ENCODE measurements at places on chromosomes 2 and 18.
A peak's percentile ranks its signal among the peaks of the same experiment; 100 is the strongest.

- DNase-seq, result no peak
Measured at GRCh38 chr2:130831356-130831755, 5.4 kb upstream of the ARHGEF4 start.

- DNase-seq, result peak; percentile 22
Measured at GRCh38 chr2:211157211-211157610, 600.8 kb downstream of the CPS1 start.

DNA sequence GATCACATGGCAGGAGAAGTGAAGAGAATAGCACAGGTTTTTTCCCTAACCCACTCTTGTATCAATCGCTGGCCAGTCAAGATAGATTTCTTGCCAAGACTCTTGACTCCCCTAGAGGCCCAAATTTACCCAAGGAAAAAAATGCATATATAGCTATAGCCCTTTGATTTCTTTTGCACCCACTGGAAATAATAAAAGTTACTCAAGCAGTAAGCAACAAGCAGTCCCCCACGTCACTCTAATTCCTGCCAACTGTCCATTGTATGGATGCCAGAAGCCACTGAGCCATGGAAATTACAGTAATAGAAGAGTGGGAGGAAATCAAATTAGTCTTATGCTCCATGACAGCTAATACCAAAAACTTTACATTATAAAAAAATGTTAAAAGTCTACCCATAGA lies 125.3 kb upstream of the SLC39A10 start:
- peak; percentile 60 for DNase-seq

GRCh38 chr2:222504719-222505118 lies 80.4 kb downstream of the SGPP2 start:
- DNase-seq, result no peak

DNA sequence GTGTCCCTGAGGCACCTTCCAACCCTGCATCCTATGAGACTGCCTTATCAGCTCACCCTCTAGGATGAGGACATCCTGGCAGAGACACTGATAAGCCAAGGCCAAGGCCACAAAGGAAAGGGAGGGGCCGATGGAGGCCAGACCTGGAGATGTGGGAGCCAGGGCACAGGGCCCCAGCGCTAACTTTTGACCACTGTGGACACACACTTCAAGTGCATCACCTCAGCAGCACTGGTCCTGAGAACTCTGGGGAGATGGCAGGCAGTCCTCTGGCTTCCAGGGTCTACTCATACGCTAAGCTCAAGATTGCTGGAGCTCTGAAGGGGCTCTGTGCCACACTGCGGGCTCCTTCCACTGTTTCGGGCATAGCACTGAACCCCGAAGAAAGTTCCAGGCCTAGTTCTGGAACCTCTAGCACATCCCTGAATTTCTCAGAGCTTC lies 100.2 kb upstream of the ID2 start:
- DNase-seq, result no peak

DNA sequence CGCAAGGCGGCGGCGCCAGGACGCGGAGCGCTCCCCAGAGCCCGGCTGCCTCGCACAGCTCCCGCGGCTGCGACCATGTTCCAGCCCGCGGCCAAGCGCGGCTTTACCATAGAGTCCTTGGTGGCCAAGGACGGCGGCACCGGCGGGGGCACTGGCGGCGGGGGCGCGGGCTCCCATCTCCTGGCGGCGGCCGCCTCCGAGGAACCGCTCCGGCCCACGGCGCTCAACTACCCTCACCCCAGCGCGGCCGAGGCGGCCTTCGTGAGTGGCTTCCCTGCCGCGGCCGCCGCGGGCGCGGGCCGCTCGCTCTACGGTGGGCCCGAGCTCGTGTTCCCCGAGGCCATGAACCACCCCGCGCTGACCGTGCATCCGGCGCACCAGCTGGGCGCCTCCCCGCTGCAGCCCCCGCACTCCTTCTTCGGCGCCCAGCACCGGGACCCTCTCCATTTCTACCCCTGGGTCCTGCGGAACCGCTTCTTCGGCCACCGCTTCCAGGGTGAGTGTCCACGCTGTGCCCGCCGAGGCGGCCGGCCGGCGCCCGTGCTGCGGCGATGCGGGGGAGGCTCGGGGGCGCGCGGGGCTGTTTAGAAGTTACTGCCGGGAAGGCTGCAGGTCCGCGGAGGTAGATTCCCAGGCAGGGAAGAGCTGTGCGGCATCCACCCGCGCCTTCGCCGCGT lies 696 bp downstream of the EMX1 start:
- DNase-seq, result no peak

GRCh38 chr18:13500227-13500865 lies 226.0 kb downstream of the FAM210A start:
- peak; percentile 48 for DNase-seq

- no peak for DNase-seq
Measured at GRCh38 chr2:79373358-79374130, 139.3 kb upstream of the CTNNA2 start.

GRCh38 chr2:121721926-121722325 lies 14.7 kb downstream of the NIFK start:
- peak; percentile 96 for DNase-seq

DNA sequence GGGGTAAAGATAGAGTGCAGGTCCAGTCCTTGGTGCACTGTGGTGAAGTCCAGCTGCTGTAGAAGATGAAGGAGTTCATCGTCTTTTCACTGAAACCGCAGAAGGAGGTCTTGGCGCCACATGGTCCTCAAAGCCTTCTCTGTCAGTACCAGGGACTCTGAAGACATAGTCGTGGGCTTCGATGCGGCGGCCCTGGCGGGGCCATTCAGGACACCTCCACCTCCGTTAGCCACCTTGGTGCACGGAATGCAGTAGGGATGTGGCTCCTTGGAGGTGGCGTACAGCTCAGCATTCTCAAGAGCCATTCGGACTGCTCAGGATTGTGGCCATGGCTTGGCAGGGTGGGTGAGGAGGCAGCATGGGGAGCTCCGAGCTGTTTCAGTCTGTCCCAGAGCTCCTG lies 418.8 kb downstream of the SUCLG1 start:
- no peak for DNase-seq

DNA sequence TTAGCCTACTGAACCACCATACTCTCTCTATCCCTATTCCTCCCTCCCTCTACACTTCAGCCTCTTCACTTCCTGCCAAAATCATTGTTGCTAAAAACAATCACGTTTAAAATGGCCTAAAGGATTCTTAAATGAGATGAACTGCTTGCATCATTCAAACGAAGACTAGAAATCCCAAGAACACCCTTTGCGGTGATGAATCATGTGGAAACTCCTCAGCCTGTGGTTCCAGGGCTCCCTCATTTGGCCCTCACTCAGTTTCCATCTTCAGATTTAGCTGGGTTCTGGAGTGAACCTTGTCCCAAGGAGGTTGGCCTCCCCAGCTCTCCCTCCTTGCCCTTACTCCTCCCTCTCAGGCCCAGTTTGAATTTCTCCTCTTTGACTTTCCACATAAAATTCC lies 125.6 kb upstream of the CDC42EP3 start:
- DNase-seq, result peak; percentile 60

GRCh38 chr2:160667811-160668210 lies 174.2 kb upstream of the RBMS1 start:
- no peak for DNase-seq

GRCh38 chr2:232776435-232776834 lies at the start of gene KCNJ13:
Gene KCNJ13, minus strand, starts transcription at chr2:232776565. Its CDS starts 5,203 bp downstream, at chr2:232771362.
- no peak for DNase-seq

DNA sequence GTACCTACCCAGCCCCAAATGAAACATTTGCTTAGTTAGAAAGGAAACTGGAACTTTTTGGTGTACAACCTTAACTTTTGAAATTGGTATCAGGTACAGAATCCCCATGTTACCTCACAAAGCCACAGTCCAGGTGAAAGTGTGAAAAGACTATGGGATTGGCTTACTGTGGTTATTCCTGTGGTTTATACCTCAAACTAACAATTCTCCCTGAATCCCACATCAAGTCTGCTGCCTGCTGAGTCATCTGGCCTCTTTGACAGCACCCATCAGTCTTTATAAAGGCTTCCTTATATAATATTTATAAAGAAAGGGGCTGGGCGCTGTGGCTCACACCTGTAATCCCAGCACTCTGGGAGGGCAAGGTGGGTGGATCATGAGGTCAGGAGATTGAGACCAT lies 164.6 kb downstream of the TMEM247 start:
- no peak for DNase-seq

DNA sequence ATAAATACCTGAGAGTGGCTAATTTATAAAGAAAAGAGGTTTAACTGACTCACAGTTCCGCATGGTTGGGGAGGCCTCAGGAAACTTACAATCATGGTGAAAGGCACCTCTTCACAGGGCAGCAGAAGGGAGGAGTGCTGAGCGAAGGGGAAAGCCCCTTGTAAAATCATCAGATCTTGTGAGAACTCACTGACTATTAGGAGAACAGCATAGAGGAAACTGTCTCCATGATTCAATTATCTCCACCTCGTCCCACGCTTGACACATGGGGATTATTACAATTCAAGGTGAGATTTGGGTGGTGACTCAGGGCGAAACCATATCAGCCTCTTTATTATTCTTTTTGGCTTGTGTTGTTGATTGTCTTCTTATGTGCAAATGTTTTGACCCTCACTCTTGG lies 76.2 kb downstream of the WDR7 start:
- no peak for DNase-seq

DNA sequence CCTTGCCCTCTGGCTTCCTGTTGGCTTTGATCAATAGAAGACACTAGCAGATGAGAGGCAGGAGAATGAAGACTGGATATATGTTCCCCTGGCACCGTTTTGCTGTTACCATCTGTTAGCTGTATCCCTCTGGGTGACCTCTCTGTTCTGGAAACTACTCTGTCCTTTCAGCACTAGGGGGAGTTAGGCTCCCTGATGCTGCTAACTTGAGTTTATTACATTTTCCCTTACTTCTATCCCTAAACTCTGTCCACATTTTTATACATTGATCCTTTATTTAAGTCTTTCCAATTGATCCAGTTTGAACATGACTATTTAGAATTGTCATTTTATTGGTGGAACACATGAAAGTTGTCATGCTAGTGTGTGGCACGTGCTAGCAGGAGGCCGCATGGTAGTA lies 1014.3 kb upstream of the CDH2 start:
- peak; percentile 63 for DNase-seq
